Mesothelial cell of epicardium (in vitro differentiated cells): ENCODE measurements at places on chromosomes 1 and 21. TPM values are rescaled to one million over a fixed set of nuclear protein-coding genes. Genes with fewer than 3 reads are reported as not detected.
A peak's percentile ranks its signal among the peaks of the same experiment; 100 is the strongest.

Gene OR2AK2
- not detected in 3 replicates for total RNA-seq

Gene PRAMEF1
- total RNA-seq: not detected in 3 replicates

DNA sequence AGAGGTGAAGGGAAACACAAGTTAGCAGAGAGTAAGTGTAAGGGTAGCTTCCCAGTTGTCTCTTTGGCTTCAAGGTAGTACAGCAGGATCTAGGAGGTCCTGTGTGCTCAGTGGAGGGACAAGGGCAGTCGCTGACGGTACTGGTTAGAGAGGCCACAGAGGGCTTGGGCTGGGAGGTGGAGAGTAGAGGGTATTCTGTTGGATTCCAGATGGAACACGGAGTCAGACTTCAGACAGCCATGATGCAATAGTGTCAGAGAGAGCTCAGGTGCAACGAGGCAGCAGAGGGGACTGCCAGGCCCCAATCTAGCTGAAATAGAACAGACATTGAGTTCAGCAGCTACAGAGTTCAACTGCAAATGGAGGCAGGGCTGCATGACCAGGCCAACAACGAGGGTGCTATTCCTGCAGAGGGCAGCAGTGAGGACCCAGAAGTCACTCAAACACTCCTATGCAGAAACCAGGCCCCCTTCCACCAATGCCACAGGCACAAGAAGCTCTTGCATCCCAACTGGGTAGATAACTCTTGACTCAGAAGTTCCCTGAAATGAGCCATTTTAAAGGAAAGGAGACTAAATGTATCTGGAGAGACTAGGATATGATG lies 325.0 kb upstream of the ESRRG start:
- H3K36me3 ChIP-seq: no peaks in the 10 kb centered on the region
- no peak overlapping the region for H3K4me3 ChIP-seq
- no peak for DNase-seq
- no peak overlapping the region for H3K27ac ChIP-seq

DNA sequence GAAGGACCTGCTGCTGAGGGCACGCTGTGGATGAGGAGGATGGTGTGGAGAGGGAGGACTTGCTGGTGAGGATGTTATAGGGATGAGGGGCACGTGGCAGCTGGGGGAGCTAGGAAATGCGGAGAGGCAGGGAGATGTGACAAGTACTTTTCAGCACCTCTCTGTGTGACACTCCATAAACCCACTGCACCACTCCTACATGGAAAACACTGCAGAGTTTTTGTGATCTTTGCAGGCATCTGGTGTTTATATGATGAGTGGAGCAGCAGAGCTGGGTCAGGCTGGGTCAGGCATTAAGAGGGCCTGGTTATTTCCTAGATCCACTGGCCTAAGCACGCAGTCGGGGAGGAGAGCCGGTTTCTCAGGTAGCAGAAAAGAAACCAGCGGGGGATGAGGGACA lies 167.3 kb upstream of the COA6 start:
- H3K36me3 ChIP-seq: no peaks in the 10 kb centered on the region
- no peak overlapping the region for H3K4me3 ChIP-seq
- DNase-seq: no peak
- H3K27me3 ChIP-seq: peaks cover 69% of the 10 kb centered on the region
- H3K4me1 ChIP-seq: no peaks in the 10 kb centered on the region

DNA sequence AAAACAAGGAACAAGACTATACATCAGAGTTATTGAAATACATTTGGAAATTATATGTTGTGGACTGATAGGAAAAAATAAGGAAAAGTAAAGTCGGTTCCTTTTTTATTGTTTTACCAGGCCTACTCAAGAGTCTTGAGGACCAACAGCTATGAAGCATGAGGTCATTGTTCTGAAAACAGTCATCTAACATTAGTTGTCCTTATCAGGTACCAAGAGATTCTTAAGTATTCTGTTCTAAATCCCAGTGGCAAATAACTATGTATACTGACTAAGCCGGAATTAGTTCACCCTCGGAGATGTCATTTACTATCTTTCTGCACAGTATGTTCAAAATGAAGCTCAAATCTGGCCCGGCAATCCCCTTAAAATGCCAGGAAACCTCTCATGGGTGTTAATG lies 585 bp downstream of the ADGRL4 start:
- H3K27me3 ChIP-seq: peaks cover 19% of the 10 kb centered on the region
- no peak for DNase-seq
- peak overlapping the region; percentile 61 for H3K4me3 ChIP-seq
- no peaks in the 10 kb centered on the region for H3K36me3 ChIP-seq

Gene CCDC18
- total RNA-seq: 7.5 to 9.9 TPM (median 8.2 TPM) in 3 replicates

Gene LCE3B
- total RNA-seq: not detected in 3 replicates

Gene GBP6
- total RNA-seq: 0.07 to 0.13 TPM (median 0.09 TPM) in 3 replicates

DNA sequence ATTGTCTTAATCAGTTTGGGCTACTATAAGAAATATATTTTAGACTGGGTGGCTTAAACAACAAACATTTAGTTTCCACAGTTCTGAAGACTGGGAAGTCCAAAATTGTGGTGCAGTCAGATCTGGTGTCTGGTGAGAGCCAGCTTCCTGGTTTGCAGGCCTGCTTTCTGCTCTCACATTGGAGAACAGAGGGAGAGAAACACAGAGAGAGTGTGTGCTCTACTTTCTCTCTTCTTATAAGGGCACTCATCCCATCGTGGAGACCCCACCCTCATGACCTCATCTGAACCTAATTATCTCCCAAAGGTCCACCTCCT lies 4.1 kb downstream of the LEPR start:
- no peak overlapping the region for H3K4me3 ChIP-seq
- H3K27me3 ChIP-seq: no peaks in the 10 kb centered on the region
- no peak overlapping the region for H3K27ac ChIP-seq
- H3K4me1 ChIP-seq: peaks cover 9% of the 10 kb centered on the region

DNA sequence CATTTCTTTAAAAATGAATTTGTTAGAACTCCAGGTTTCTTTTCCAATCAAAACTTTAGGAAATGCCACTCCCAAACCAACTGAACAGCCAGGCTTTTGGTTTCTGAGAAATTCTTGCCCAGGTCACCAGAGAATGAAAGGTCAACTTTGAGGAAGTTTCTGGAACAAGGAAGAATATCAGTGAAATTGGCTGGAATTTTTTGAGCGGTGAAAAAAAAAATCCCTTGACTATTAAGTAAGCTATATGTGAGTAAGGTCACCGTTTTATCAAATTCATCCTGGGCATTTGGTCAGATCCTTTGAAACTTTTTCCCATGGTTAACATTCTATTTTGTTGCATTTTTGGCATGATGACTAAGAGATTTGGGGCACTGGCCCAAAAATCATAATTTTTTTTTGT lies 469.3 kb downstream of the LTN1 start:
- DNase-seq: no peak
- no peak overlapping the region for H3K27ac ChIP-seq
- H3K27me3 ChIP-seq: no peaks in the 10 kb centered on the region
- H3K4me1 ChIP-seq: peaks cover 7% of the 10 kb centered on the region

GRCh38 chr1:115757326-115757725 lies 11.2 kb downstream of the CASQ2 start:
- DNase-seq: no peak
- H3K36me3 ChIP-seq: peaks cover 2% of the 10 kb centered on the region
- peaks cover 27% of the 10 kb centered on the region for H3K4me1 ChIP-seq
- H3K27me3 ChIP-seq: no peaks in the 10 kb centered on the region

Gene RGSL1
- total RNA-seq: not detected in 3 replicates

- H3K4me3 ChIP-seq: no peak overlapping the region
- no peaks in the 10 kb centered on the region for H3K36me3 ChIP-seq
- DNase-seq: no peak
- H3K27me3 ChIP-seq: peaks cover 1% of the 10 kb centered on the region
- no peak overlapping the region for H3K27ac ChIP-seq
- H3K4me1 ChIP-seq: peaks cover 8% of the 10 kb centered on the region
These were observed 200.8 kb upstream of the ST6GALNAC5 start for GRCh38 chr1:76666499-76666898.

Gene PGLYRP4
- total RNA-seq: 0.11 TPM in 1 of 3 replicates, not detected in the others

DNA sequence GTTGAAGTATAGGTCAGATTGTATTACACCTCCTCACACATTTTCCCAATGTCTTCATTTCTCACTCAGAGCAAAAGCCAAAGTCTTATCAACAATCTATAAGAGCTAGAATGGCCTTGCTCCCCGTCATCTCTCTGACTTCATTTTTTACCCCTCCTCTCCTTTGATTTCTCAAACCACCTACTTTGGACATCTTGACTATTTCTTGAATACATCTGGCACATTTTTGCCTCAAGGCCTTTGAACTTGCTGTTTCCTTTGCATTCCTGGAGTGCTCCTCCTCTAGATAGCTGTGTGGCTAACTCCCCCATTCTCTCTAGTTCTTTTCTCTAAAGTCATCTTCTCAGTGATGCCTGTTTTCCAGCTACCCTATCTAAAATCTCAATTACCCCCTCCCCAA lies 7.2 kb upstream of the XCL2 start:
- H3K27ac ChIP-seq: peak overlapping the region; percentile 32
- DNase-seq: no peak
- H3K36me3 ChIP-seq: peaks cover 7% of the 10 kb centered on the region
- peaks cover 13% of the 10 kb centered on the region for H3K4me1 ChIP-seq

GRCh38 chr1:8357329-8358101 lies 39.6 kb downstream of the SLC45A1 start:
- DNase-seq: no peak
- no peak overlapping the region for H3K4me3 ChIP-seq
- H3K27me3 ChIP-seq: no peaks in the 10 kb centered on the region
- H3K4me1 ChIP-seq: no peaks in the 10 kb centered on the region
- H3K27ac ChIP-seq: no peak overlapping the region

DNA sequence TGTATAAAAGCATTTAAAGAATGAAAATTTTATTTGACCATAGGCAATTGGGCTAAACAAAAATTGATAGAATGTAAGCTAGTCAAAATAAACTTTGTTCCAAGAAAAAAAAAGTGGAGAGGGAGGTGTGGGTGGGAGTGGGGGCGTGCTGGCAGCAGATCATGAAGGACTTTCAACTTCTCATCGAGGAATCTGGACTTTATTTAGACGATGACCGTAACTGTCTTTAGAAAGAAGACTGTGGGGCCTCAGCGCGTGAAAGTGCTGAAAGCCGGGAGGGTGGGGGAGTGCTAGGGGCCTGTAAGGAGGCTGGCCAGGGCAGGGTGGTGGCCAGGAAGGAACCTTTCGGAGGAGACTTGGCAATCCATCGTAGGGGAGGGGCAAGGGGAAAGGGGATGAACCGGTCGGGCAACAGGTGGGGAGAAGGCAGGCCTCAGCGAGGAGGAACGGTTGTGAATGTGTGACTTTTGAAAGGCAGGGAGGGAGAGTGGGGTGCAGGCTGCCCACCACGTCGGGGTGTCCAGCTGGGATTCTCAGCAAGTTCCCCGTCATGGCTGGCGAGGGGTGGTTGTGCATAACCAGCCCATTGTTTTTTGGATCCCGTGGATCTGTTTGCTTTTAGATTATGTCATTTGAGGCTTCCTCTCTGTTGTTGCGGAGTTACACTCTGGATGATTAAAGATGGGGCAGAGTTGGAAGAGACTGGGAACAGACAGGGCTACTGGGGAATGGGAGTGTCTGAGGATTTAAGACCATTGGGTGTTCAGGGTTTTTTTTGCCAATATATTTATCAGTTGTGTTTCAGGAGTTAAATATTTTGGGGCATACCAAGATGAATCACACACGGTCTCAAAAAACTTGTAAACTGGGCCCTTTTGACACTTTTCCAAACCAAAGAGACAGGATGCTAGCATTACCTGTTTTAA lies 35.5 kb downstream of the HUNK start:
- H3K4me1 ChIP-seq: peaks cover 94% of the 10 kb centered on the region
- H3K27me3 ChIP-seq: no peaks in the 10 kb centered on the region
- H3K27ac ChIP-seq: peak overlapping the region; percentile 92
- H3K4me3 ChIP-seq: peak overlapping the region; percentile 22
- DNase-seq: no peak

Gene ESPN
- 1.2 to 1.6 TPM (median 1.4 TPM) in 3 replicates for total RNA-seq

Gene LENEP
- total RNA-seq: 0.49 to 1.3 TPM (median 0.87 TPM) in 3 replicates

Gene CDA
- 0.64 to 1.5 TPM (median 0.94 TPM) in 3 replicates for total RNA-seq

- no peak overlapping the region for H3K4me3 ChIP-seq
- peaks cover 20% of the 10 kb centered on the region for H3K4me1 ChIP-seq
- H3K27me3 ChIP-seq: no peaks in the 10 kb centered on the region
- H3K36me3 ChIP-seq: peaks cover 68% of the 10 kb centered on the region
These were observed 25.5 kb downstream of the C1orf198 start for GRCh38 chr1:230842801-230843200.

DNA sequence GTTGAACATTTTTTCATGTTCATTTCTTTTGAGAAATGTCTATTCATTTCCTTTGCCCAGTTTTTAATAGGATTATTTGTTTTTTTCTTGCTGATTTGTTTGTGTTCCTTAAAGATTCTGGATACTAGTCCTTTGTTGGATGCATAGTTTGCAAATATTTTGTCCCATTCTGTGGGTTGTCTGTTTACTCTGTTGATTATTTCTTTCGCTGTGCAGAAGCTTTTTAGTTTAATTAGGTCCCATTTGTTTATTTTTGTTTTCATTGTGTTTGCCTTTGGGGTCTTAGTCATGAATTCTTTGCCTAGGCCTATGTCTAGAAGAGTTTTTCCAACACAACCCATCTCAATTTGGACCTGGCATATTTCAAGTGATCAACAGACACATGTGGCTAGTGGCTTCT lies 116.1 kb upstream of the GALNT2 start:
- H3K4me3 ChIP-seq: no peak overlapping the region
- H3K27me3 ChIP-seq: peaks cover 41% of the 10 kb centered on the region
- no peak overlapping the region for H3K27ac ChIP-seq
- no peak for DNase-seq
- H3K36me3 ChIP-seq: no peaks in the 10 kb centered on the region
- no peaks in the 10 kb centered on the region for H3K4me1 ChIP-seq

DNA sequence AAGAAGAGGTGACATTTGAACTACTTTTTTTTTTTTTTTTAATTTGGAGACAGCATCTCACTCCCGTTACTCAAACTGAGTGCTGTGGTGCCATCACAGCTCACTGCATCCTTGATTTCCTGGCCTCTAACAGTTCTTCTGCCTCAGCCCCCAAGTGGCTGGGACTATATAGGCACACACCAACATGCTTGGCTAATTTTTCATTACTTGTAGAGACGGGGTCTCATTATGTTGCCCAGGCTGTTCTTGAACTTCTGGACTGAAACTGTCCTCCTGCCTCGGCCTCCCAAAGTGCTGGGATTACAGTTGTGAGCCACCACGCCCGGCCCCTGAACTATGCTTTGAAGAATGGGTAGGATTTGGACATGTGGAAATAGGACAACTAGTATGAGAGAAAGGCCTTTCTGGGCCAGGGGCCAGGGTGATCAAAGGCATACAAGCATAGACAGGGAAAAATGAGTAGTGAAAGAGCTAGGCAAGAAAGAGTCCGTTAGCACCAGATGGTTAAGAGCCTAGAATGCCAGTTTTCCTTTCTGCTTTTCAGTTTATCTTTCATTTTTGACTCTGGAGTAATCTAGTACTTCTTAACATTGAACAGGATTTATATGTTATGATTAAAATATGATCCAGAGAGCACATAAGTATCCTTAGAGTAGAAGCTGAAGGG lies 6.3 kb downstream of the RABGAP1L start:
- H3K36me3 ChIP-seq: no peaks in the 10 kb centered on the region
- no peak overlapping the region for H3K4me3 ChIP-seq
- DNase-seq: no peak
- H3K27me3 ChIP-seq: no peaks in the 10 kb centered on the region
- H3K4me1 ChIP-seq: peaks cover 6% of the 10 kb centered on the region
- peak overlapping the region; percentile 22 for H3K27ac ChIP-seq
